ENCODE measurements at places on chromosomes 7 and 10. TPM values are rescaled to one million over a fixed set of nuclear protein-coding genes. Genes with fewer than 3 reads are reported as not detected.

Gene SPOCK2
- 329 TPM for total RNA-seq

GRCh38 chr7:137169282-137169698 is 174.2 kb downstream of the PTN start:
- no peak for DNase-seq
- H3K4me1 ChIP-seq = no peaks in the 10 kb centered on the region
- no peak overlapping the region for H3K4me3 ChIP-seq
- no peaks in the 10 kb centered on the region for H3K27me3 ChIP-seq
- no peaks in the 10 kb centered on the region for H3K36me3 ChIP-seq

- no peaks in the 10 kb centered on the region for H3K36me3 ChIP-seq
- DNase-seq = no peak
- H3K4me1 ChIP-seq = no peaks in the 10 kb centered on the region
- no peak overlapping the region for H3K4me3 ChIP-seq
- H3K27me3 ChIP-seq = no peaks in the 10 kb centered on the region
- no peak overlapping the region for H3K27ac ChIP-seq
Measured at GRCh38 chr7:143974459-143974858, 19.8 kb downstream of the OR2F1 start.

Gene SMARCD3
- total RNA-seq = 8.7 TPM

GRCh38 chr7:85052056-85052737 is 134.7 kb downstream of the SEMA3D start:
- no peaks in the 10 kb centered on the region for H3K36me3 ChIP-seq
- H3K27me3 ChIP-seq = no peaks in the 10 kb centered on the region
- no peak overlapping the region for H3K27ac ChIP-seq
- no peak for DNase-seq

DNA sequence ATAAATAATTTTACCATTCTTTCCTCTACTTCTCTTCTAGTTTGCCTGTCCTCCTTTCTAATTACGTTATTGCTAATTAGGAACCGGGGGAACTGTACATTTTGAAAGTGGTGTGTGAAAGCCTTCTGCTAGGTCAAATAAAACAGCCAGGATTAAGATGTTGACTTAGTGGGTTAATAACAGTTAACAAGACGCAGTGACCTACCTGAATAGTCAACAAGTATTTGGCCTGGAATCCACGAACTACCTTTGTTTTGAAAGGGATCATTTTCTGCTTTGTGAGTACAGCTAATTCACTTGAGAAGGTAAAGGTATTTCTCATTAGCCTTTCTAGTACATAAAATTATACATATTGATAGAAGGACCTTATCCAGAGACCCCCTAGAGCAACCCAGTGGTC is 139.9 kb downstream of the COL28A1 start:
- no peaks in the 10 kb centered on the region for H3K4me1 ChIP-seq
- H3K4me3 ChIP-seq = no peak overlapping the region
- H3K36me3 ChIP-seq = no peaks in the 10 kb centered on the region

- H3K4me3 ChIP-seq = no peak overlapping the region
- no peaks in the 10 kb centered on the region for H3K27me3 ChIP-seq
- no peaks in the 10 kb centered on the region for H3K36me3 ChIP-seq
Measured at GRCh38 chr10:124329362-124329761, 89.4 kb downstream of the OAT start.

Gene GIMAP4
- 215 TPM for total RNA-seq

GRCh38 chr10:86387178-86387794 is 20.7 kb upstream of the GRID1 start:
- H3K27me3 ChIP-seq = peaks cover 13% of the 10 kb centered on the region
- H3K27ac ChIP-seq = no peak overlapping the region

DNA sequence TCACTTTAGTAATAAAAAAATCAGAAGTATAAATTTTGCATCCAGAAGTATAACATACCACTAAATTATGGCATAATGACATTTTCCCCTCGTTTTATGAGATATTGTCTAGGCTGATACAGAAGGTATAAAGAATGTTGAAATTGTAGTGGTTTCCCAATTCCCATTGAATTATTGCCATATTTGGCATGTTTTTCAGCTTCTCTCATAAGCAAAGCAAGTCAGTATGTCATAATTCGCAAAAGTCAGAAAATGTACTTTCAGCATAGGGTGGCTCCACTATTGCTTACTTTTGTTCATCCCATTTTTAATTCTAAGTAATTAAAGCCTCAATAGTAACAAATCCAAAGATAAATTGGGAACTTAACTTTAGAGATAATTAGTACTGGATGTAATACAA is 19.7 kb upstream of the PTPRZ1 start:
- H3K27me3 ChIP-seq = no peaks in the 10 kb centered on the region
- DNase-seq = no peak
- H3K36me3 ChIP-seq = no peaks in the 10 kb centered on the region
- no peaks in the 10 kb centered on the region for H3K4me1 ChIP-seq

- no peak overlapping the region for H3K4me3 ChIP-seq
- no peak overlapping the region for H3K27ac ChIP-seq
- no peaks in the 10 kb centered on the region for H3K36me3 ChIP-seq
- peaks cover 3% of the 10 kb centered on the region for H3K4me1 ChIP-seq
- DNase-seq = no peak
Measured at GRCh38 chr7:17099083-17099973, 199.1 kb upstream of the AHR start.

DNA sequence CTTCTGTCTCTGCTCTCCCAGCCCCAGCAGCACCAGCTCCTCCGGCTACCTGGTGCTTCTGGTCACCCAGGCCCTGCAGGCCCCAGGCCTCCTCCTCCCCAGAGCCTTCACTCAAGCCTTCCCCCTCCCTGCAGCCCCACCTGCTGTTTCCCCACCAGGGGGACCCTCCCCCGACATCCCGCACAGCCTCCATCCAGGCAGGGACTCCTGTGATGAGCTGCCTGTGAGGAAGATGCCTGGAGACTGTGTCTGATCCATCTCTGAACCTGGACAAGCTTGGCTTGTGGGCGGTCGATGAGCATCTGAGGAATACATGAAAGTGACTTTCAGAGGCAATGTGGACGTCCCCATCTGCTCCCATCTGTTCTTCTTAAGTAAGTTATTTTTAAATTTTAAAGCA is 45.0 kb downstream of the RAMP3 start:
- no peaks in the 10 kb centered on the region for H3K27me3 ChIP-seq
- H3K4me1 ChIP-seq = no peaks in the 10 kb centered on the region
- no peak for DNase-seq
- no peak overlapping the region for H3K27ac ChIP-seq
- no peaks in the 10 kb centered on the region for H3K36me3 ChIP-seq
- H3K4me3 ChIP-seq = no peak overlapping the region

Gene NEBL
- 1.1 TPM for total RNA-seq

GRCh38 chr7:155276800-155277375 is 20.8 kb upstream of the INSIG1 start:
- H3K27me3 ChIP-seq = no peaks in the 10 kb centered on the region
- no peak overlapping the region for H3K27ac ChIP-seq
- no peak for DNase-seq
- H3K4me1 ChIP-seq = no peaks in the 10 kb centered on the region

Gene OR6B1
- total RNA-seq = not detected

- no peak for DNase-seq
- no peak overlapping the region for H3K4me3 ChIP-seq
Measured at GRCh38 chr7:1078985-1079384, 8.9 kb upstream of the GPER1 start.

DNA sequence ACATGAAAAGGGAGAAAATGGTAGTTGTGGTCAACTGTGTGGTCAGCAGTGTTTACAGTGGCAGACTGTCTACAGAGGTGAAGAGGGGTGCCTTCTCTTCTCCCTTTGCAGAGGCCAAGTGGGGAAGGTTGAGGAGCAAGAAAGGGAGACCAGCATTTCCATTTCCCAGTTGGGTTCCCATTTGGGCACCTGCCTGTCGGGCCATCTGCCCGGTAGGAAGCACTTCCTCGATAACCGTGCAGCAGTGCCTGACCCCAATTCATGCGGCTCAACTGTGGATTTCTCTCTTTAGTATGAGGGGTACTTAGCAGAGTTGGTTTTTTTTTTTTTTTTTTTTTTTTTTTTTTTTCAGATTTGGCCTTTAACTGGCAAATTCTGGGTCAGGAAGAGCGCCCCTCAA is 127.0 kb downstream of the CCDC3 start:
- no peaks in the 10 kb centered on the region for H3K27me3 ChIP-seq
- H3K36me3 ChIP-seq = no peaks in the 10 kb centered on the region
- no peak overlapping the region for H3K4me3 ChIP-seq
- H3K27ac ChIP-seq = no peak overlapping the region
- H3K4me1 ChIP-seq = no peaks in the 10 kb centered on the region

- H3K4me1 ChIP-seq = peaks cover 4% of the 10 kb centered on the region
- H3K36me3 ChIP-seq = no peaks in the 10 kb centered on the region
- no peak for DNase-seq
- no peak overlapping the region for H3K27ac ChIP-seq
- no peaks in the 10 kb centered on the region for H3K27me3 ChIP-seq
Measured at GRCh38 chr10:70542565-70542938, 60.0 kb downstream of the PRF1 start.

DNA sequence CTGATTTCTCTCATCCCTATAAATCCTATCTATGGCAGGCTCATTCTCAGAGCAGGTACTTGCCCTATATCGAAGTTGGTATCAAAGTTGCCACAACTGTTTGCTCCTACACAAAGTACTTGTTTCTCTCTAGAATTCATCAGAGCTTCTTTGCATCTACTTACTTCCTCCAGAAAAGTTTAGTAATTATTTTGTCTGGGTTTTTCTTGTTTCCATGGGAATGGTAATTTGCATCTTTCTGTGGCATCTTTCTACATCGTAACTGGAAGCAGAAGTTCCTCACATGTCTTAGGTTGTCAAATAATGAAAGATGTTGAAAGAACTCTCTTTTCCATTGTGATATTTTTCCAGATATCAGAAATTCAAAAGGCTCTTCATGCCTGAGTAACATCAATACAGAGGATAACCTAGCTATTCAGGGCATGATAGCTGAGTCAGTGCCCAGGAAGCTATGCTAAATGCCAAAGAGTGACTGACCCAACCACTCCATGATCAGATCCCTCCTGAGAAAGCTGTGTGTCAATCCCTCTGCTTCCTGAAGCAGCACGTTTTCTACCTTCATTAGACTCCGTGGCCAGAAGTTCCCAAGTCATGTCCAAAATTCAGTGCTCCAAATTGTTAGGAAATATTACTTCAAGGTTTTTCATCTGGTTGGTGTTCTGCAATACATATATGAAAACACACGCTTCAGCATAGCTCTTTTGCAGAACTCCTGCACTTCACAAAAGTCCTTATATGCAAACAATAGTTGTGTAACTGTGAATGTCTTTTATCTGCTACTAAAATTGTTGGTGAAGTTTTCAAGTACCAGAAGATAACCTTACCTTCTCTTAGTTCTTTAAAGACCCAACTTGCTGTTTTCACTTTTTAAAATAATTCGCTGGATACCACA is 216.5 kb downstream of the VTI1A start:
- H3K36me3 ChIP-seq = no peaks in the 10 kb centered on the region
- H3K27ac ChIP-seq = no peak overlapping the region
- H3K4me3 ChIP-seq = no peak overlapping the region
- no peaks in the 10 kb centered on the region for H3K27me3 ChIP-seq
- no peak for DNase-seq
- no peaks in the 10 kb centered on the region for H3K4me1 ChIP-seq

DNA sequence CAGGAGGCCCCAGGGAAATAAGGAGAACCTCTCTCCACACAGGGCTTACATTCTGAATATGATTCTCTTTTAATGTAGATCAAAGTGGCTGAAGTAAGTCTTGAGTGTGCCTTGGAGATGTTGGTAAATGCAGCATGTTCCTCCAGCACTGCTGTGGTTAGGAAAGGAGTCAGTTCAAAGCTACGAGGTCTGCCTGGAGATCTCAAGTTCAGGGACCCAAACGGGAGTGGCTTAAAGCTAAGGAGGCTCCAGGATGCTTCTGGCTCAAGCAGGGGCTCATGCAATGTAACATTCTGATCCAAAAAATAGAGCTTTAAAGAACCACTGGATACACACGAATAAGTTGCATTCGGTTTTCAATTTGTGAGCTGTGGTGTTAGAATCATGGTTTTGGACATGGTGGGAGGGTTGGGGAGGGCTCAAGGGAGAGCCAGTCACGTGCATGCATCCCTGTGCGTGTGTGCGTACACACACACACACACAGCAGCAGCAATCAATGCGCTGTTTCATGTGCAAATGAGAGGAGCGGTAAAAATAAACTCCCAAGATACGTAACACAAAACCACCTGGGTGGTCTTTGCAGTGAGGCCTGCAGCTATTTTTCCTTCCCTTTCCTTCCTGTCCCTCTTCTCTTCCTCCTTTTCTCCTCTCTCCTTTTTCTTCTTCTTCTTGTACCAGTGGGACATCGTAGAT is 70.5 kb downstream of the AOAH start:
- no peaks in the 10 kb centered on the region for H3K27me3 ChIP-seq
- no peak overlapping the region for H3K4me3 ChIP-seq
- H3K36me3 ChIP-seq = peaks cover 82% of the 10 kb centered on the region
- H3K27ac ChIP-seq = no peak overlapping the region
- no peak for DNase-seq
- peaks cover 24% of the 10 kb centered on the region for H3K4me1 ChIP-seq

GRCh38 chr10:130137090-130137448 is 878 bp downstream of the GLRX3 start:
- H3K27me3 ChIP-seq = no peaks in the 10 kb centered on the region
- peaks cover 2% of the 10 kb centered on the region for H3K36me3 ChIP-seq
- peak overlapping the region; percentile 59 for H3K4me3 ChIP-seq
- H3K4me1 ChIP-seq = peaks cover 34% of the 10 kb centered on the region
- no peak for DNase-seq

DNA sequence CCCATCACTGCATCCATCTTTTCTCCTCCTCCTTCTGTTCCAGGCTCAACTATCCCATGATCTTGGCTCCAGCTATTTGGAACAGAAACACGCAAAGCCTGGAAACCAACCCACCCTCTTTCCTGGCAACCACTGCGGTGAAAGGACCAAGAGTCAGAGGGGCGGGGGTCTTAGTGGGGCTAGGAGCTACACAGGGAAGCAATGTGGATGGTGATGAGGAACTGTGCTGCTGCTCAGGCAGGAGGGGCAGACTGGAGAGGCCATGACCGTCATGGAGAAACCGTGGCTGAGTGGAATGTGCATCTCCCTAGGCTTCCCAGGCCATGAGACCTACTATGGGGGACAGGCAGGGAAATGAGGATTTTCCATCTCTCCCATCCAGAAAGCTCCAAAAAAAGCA is 25.6 kb downstream of the PLAC9 start:
- H3K36me3 ChIP-seq = peaks cover 89% of the 10 kb centered on the region
- H3K27ac ChIP-seq = no peak overlapping the region
- H3K4me3 ChIP-seq = no peak overlapping the region
- no peak for DNase-seq
- H3K27me3 ChIP-seq = no peaks in the 10 kb centered on the region
